Stimulated activated CD4-positive, alpha-beta T cell treated with anti-CD3 and anti-CD28 coated beads, Interleukin-1b, Interleukin-23, amount 100 ng/mL, for 1 hour (primary cell): ENCODE measurements at places on chromosomes 4 and X.

- no peak for DNase-seq
Measured at GRCh38 chr4:84378983-84379382, 120.1 kb downstream of the NKX6-1 start.

DNA sequence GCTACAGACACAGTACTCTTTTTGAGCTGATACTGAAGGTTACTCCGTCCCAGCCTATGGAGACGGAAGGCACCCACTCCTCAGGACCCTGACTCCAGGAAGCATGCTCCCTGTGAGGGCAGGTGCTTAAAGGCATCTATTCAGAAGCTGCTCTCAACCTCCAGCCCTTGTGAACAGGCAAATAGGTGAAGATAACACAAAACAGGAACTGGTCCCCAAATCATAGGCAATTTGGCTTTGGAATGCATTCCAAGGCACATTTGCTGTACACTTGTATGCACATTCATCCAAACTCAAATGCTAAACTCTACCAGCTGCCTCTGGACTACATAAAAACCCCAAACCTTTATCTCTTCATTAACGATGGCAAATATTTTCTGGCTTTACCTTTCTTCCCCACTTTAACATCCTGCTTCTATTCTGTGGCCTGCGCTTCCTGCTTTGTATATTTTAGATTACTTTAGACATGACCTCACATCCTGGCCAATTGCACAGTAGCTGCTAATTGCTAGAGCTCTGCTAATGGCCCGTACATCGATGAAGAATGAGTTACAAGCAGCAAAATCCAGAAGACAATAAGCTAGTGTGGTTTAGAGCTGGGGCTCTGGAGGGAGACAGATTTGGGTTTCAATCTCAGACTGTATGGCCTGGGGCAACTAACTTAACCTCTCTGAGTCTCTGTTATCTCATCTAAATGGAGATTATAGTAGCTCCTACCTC is 3.2 kb downstream of the SEL1L3 start:
- no peak for DNase-seq

- no peak for DNase-seq
Measured at GRCh38 chr4:119721878-119722277, 93.3 kb upstream of the PDE5A start.

- no peak for DNase-seq
Measured at GRCh38 chrX:316351-317325, 2.0 kb downstream of the GTPBP6 start.
